ENCODE measurements at places on chromosomes 13 and 19.
A peak's percentile ranks its signal among the peaks of the same experiment; 100 is the strongest.

- DNase-seq = no peak
Observed at GRCh38 chr19:41064974-41065569, 23.2 kb upstream of the CYP2A13 start.

DNA sequence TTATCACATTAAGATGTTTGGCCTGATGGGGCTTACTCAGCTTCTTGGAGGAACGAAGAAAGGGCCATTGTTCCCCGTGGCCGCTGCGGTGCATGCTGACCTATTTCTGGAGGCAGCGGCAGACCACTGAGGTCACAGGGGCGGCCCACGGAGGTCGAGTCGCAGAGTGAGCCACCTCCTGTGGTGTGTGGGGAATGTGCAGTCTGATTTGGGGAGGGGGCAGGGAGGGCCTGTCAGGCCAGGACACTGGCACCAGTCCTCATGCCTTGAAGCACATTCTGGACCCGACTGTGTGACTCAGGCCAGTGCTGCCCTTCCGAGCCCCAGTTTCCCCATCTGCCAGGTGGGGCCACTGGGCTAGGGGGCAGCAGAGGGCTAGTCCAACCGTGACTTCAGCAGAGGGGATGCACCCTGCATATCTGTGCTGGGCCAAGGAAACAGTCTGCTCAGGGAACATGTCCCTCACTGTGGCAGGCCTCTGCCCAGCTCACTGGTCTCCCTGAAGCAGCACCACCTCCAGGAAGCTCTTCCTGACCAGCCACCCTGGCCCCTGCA, 6.3 kb downstream of the SLC7A10 start:
- DNase-seq = no peak

DNA sequence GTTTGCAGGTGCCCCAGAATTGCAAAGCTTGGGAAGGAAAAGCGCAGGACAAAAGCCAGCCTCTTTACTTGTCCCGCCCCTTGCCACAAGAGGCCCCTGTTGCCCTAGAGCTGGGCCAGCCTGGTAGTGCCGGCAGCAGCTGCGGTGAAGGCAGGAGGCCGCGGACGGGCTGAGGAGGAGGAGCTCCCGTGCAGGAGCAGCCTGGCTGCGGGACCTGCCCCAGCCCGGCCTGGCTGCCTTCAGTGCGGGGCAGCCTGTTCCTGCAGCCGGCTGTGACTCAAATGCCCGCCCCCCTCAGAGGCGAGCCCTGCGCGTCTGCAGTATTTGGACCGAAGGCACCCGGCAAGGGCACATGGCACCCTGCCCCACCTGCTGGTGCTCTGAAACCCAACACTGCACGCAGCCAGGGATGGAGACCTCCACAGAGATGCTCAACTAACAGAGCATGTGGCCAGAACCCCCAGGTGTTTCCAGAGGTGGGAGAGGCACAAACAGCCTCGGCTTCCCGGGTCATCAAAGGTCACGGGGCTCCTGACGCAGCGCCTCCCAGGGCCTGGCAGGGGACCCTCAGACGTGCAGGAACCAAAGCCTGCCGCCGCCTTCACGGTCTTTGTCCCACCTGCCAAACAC, 29.7 kb downstream of the NAXD start:
- peak; percentile 68 for DNase-seq

GRCh38 chr13:106612688-106613087, 44.8 kb upstream of the ARGLU1 start:
- DNase-seq = no peak

- DNase-seq = no peak
Observed at GRCh38 chr13:95470574-95471366, 81.8 kb upstream of the CLDN10 start.

DNA sequence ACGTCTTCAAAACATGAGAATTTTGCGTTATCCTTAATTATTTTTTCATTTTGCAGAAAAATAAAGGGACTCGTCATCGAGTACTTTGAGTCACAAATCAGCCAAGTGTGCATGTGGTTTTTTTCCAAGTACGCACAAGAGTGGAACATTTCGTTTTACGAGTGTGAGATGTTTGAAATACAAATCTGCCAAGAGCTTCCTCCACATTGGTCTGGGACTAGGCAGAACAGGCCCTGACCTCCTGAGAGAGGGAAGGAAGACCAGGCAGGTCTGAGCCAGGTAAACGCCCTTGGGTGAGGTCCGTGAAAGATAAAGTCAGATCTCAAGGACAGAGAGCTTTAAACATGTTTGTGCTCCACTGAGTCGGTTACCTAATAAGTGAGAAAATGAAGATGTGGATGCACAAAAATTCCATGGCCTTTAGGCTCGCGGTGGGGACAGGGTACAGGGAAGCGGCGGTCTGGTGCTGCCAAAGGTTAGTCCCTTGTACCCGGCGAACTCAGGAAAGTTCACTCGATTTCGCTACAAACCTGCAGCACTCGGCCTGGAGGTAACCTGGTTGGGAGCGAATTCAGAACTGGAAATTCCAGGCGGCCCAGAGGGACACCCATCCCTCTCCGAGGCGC, 473 bp upstream of the ITM2B start:
- no peak for DNase-seq

- DNase-seq = no peak
Observed at GRCh38 chr13:98299966-98300350, 122.9 kb upstream of the RNF113B start.

- DNase-seq = peak; percentile 33
Observed at GRCh38 chr19:1263188-1263587, 5.9 kb upstream of the CIRBP start.

- DNase-seq = peak; percentile 75
Observed at GRCh38 chr19:42069619-42070351, at the start of gene GRIK5. TSS of gene GRIK5 (minus strand) at chr19:42070206. CDS start at chr19:42065770, 4,436 bp downstream.

DNA sequence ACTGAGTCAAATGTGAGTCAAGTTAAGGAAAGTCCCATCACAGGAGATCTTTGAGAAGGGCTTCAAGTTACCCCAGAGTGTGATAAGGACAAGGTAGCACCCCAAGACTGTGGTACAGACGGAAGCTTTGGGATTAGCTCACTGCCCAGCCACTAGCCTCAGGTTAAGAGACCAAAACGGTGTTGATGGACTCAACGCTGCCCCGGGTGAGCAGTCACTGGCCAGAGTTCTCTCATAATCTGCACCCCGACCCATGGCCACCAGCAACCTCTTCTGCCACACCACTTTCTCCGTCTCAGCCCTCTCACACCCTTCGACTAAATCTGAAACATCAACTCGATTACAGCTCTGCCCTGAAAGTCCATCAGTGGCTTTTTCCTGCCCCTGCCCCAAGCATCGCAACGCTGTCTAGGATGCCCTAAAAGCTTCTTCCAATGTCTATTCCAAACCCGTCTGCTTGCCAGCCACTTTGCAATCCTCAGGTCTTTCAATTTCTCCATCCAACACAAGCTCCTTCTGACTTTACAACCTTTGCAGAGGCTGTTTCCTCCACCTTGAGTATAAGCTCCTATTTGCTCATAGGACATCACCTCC, 5.6 kb downstream of the HNRNPL start:
- no peak for DNase-seq

DNA sequence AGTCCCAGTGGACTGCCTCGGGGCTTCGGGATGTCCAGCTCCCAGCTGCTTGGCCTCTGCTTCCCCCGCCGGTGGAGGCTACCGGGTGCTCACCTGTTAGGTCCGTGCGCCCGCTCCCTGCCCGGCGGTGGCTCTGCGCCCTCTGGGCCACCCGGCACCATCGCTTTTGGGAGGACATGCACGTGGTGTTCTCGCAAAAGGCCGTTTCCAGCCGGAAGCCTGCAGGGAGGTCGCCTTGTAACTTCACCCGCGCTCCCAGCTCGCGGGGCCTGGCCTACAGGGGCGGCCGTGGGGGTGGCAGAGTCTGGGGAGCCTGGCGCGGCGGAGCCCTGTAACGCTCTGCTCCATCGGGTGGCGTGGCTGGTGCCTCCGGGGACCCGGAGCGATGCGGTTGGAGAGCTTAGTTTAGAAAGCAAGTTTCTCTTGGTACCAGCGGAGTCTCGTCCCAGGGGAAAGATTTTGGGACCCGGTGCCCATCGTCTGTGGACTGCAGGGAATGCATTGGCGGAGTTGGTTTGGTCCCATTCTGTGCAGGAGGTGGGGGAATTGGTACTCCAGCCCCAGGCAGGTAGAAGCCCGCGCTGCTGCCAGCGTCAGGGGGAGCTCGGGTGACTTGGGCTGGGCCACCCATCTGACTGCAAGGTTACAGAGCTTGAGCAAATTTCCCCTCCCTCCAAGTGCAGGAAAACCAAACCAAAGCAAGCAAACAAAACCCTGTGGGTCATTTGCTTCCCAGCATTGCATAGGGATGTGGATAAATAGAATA, 673 bp downstream of the SPATA13 start:
- no peak for DNase-seq

GRCh38 chr13:20927596-20928257, 25.2 kb upstream of the XPO4 start:
- DNase-seq = no peak

GRCh38 chr19:16875584-16876555, 12.9 kb upstream of the F2RL3 start:
- DNase-seq = no peak

GRCh38 chr13:20713014-20713376, 9.5 kb downstream of the IL17D start:
- DNase-seq = no peak

DNA sequence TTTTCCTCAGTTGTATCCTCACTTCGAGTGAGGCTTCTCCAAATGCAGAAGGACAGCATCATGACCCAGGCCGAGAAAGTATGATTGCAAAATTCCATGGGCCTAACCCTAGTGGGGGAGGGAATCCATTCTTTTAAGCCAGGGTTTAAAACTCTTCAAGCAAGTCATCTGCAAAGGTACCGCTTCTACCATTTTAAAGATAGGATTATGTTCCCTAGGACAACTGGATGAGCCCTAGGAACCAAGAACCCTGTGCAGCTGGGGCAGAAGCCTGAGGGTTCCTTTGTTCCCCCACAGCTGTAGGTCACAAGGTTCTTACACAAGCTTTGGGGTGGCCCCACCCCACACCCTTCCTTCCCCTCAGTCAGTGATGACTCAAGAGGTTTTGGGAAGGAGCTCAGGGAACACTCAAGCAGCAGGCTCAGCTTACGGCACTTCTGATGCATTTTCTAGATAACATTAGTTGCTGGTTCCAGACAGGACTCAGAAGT, 13.5 kb downstream of the ARL11 start:
- no peak for DNase-seq

DNA sequence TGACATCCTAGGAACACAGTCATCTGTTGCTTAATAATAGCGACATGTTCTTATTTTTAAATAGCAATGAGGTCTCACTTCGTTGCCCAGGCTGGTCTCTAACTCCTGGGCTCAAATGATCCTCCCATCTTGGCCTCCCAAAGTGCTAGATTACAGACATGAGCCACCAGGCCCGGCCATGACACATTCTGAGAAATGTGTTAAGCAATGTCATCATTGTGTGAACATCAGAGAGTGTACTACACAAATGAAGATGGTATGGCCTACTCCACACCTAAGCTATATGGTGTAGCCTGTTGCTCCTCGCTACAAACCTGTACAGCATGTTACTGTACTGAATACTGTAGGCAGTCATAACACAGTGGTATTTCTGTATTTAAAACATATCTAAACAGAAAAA, 24.6 kb upstream of the GARRE1 start:
- no peak for DNase-seq

DNA sequence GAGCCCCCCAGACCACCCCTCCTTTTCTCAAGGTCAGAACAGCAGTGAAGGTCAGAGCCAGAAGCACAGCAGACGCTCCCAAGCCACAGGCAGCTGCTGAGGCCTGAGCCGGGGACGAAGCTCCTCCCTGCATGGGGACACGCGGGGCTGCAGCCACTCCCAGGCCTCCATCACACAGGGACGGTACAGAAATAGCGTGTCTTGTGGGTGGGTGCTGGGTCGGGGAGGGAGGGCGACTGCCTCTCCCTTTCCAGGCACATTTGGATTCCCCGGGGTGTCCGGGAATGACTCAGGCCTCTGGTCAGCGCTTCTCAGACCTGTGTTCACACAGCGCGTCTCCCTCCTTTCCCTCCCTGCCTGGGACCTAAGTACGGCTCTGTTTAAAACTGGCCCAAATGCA, 33.2 kb downstream of the RASA3 start:
- DNase-seq = peak; percentile 62

- DNase-seq = no peak
Observed at GRCh38 chr13:77351315-77351714, 24.4 kb upstream of the MYCBP2 start.

DNA sequence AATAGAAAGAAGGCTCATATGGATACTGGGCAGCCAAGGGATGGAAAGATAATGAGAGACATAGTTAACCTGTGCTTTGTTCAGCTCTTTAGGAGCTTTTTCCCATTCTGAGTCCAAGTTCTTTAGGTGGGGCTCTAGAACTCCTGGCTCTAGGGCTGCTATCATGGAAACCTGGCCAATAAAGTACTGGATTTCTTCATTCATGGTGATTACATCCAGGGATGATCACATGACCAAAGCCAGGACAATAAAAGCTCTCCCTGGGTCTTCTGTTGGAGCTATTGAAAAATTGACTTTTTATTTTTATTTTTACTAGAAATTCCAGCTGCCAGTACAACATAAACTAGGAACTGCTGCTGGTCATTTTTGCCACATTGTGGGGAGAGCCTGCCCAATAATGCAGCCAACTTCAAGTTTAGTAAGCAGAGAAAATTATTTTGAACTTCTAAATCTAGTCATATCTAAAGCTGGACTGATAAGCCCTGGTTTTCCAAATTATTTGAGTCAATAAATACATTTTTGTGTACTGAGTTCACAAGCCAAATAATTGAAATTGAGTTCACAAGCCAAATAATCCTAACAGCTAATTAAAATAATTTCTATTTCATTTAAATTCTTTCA, 224.9 kb upstream of the STARD13 start:
- DNase-seq = no peak

DNA sequence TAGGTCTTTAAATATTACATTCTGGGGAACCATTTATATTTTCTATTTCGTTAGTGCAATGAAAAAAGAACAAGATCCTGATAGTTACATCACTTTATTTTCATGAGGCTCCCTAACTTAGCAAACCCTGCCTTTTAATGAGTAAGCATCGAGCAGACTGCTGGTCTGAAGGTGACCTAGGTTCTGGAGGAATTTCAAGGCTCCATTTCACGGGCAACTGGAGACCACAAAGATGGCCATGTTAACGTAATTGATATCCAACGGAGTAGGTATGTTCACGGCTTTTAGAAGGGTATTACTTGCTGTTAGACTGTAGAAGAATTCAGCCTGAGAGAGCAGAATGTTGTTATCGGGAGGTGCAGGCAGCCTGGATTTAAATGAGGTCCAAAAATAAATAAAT, 1597.6 kb downstream of the EFNB2 start:
- no peak for DNase-seq

DNA sequence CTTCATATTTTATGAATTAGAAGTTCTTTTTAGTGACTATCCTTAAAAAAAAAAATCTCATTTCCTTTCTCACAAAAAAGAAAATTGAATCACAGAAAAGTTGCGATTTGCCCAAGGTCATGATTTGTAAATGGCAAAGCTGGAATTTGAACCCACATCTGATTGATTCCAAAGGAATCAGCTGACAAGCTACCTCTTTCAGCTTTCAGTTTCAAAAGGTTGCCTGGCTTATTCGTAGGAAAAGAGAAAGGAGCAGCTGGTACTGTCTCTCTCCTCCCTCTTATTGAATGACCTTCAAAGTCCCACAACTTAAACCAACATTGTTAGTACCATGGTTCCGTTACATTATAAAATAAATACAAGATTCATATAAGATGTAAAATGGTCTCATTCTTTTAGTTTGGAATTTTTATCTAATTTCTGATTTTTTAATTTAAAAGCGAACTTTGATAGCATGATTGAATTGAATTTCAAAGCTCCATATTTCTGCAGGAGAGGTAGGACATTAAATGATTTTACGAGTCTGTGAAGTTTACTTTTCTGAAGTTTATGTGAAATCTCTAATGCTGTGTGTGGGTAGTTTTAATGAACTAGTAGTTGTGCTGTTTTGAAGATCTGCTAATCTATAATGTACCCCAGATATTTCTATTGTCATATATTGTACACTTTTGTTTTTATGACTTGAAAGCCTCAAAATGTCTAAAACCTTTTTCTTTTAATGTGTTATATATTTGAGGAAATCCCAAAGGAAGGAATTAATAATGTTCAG, 18.5 kb upstream of the KCTD4 start:
- DNase-seq = no peak
